Neural crest cell (in vitro differentiated cells): ENCODE measurements at places on chromosomes 11 and 22. TPM values are rescaled to one million over a fixed set of nuclear protein-coding genes. Genes with fewer than 3 reads are reported as not detected.

GRCh38 chr11:92890846-92891245, 78.6 kb upstream of the MTNR1B start:
- DNase-seq: no peak

GRCh38 chr11:121521145-121522042, 68.6 kb upstream of the SORL1-AS1 start:
- no peak for DNase-seq

DNA sequence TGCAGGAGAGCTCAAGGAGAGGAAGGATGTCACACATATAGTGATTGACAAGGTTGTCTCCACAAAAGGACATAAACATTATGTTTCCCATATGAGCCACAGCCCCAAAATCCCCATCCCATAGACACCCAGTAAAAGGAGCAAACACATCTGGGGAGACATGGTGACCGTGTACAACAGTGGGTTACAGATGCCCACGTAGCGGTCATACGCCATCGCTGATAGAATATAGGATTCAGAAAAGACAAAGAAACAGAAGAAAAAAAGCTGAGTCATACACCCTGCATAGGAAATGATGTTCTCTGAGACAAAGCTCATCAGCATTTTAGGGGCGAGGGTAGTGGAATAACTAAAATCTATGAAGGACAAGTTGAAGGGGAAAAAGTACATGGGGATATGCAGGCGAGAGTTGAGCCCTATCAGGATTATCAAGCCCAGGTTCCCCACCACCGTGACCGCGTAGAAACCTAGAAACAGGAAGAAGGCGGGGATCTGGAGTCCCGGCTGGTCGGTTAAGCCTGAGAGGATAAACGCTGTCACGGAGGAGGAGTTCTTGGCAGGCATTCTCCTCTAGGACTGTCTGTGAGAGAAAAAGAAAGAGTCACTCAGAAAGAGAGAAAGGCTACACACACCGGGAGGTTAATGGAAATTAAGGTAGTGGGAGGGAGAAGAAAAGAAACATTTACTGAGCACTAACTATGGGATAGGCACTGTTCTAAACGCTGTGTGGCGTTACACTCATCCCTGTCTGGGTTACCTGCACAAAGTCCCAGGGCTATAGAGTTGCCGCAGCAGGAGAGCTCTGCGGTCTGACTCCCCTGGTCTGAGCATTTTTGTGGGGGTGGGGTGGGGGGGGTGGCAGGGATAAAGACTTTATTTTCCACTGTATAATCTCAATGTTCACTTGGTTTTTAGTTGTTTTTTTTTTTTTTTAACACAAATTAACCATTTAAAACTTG, 36.1 kb upstream of the OR8B8 start:
- DNase-seq: no peak

Gene TIMP3
- total RNA-seq: 20.7 and 21.6 TPM in 2 replicates

Gene KCNQ1
- total RNA-seq: 0.86 and 0.91 TPM in 2 replicates

GRCh38 chr11:69950120-69950519, 128.0 kb upstream of the ANO1 start:
- peak; percentile 41 for DNase-seq

Gene UPK3A
- not detected in 2 replicates for total RNA-seq

DNA sequence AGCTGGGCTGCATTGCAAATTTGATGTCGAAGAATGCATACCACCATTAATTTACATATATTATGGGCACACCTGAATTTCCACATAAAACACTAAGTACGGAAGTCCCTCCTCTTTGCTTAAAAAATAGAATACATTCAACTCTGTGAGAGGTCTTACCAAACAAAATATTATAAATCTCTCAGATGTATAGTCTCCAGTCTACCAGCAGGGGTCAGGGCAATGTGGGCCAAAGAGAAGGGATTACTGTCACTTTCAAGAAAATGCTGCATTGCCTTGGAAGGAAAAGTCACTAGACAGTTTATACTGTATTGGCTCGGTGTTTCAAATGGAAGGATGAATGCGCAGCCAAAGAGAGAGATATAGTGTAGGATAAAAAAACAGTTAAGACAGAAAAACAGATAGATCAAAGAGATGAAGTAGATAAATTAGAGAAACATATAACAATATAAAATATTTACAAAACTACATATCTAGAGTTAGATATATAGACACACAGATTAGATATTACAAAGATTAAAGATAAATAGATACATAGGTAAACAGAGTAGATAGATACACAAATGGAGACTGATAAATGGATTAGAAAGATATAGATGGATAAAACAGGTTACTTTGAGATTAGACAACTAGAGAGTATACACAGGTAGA, 20.9 kb downstream of the SERGEF start:
- DNase-seq: peak; percentile 35

DNA sequence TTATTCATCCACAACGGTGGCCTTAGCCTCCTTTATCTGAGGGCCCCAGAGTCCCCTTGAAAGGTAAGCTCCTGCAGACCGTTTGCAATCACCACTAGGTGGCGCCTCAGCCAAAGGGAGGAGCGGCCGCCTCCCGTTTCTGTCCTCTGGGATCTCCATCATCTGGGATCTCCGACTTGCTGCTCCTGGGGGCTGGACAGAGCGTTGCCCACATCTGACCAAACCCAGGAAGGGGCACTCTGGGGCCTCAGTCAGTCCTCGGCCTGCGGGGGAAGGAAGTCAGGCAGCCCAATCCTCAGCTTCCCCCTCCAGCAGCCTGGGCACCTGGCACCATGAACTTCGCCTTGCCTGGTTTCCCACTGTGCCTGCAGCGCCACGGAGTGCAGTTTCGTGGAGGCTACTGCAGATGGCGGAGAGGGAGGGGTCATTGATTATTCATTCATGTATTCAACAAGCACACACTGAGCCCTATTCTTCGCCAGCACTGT, 23.5 kb downstream of the TP53I11 start:
- DNase-seq: peak; percentile 87

DNA sequence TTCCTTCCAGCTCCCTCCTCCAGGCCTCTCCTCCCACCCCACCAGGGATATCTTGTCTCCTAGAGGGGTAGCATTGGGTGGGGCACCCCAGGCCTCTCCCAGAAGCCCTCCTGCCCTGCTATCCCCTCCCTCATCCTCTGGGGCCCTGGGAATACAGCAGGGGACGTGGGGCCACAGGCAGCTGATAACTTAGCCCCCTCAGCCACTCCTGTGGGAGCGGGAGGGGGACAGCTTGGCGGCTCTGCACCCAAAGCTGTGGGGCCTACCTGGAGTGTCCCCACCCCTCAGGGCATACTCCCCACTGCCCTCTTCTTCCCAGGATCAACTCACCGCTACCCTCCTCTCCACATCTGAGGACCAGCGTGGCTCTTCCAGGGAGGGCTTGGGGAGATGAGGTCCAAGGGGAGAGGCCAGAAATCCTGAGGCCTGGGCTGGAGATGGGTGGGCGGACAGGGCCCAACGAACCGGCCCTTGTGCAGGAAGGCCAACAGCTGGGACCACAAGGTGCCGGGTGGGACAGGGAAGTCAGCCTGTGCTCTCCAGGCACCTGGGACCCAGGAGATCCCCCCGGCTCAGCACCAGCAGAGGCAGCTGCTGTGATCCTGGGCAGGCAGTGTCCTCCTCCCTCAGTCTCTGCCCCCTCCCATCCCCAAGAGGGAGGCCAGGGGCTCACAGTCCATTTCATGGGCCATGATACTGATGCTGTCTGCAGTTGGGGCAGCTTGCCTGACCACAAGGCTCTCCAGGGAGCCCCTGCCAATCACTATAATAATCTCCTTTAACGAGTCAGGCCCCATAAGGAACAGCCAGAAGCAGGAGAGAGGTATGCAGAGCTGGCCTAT, 23.2 kb downstream of the NEAT1 start:
- DNase-seq: no peak

- DNase-seq: no peak
Measured at GRCh38 chr22:24521791-24522245, 26.7 kb downstream of the UPB1 start.

DNA sequence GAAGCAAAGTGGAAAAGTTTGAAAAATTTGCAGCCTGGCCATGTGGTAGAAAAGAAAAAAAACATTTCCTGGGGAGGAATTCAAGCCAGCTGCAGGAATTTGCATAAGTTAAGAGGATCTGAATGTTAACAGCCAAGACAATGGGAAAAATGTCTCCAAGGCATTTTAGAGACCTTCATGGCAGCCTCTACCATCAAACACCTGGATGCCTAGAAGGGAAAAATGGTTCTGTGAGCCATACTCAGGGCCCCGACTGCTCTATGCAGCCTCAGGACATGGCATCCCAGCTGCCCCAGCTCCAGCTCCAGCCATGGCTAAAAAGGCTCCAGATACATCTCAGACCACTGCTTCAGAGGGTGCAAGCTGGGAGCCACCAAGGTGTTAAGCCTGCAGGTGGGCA, 149.1 kb upstream of the SOX6 start:
- no peak for DNase-seq

DNA sequence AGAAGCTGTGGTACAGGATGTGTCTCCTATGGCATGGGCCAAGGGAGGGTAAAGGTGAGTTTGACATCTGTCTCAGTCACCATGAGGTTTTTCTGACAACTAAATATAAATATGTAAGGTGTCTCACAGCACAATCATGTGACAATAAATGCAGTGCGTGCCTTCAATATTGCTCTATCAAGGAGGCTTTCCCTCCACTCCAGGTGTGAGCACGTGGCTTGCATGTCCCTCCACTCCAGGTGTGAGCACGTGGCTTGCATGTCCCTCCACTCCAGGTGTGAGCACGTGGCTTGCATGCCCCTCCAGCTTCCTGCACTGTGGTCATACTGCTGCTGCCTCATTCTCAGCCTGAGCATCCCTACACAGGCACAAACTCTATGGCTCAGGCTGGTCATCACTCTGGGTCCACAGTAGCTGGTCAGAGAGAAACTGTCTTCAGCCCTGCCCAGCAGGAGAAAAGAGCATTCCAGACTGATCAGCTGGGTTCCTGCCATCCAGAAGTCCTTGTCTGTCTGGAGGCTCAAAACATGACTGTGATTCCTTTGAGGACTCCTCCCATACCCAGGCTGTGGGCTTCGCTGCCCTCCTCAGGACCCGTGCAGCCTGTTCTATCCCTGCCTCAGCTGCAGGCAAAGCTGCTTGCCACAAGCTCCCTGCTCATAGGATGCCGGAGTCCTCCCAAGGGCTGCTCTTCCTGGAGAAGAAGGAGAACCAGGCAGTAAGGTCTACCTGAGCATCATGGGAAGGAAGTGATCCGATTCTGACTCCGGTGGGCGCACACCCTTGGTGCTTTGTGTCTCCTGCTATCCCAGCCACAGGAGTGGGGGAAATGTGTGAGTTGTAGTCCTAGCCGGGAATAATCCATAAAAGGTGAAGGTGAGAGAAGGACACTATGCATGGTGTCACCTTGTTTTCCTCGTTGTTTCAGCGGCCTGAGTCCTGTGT, 33.4 kb upstream of the VPREB1 start:
- DNase-seq: no peak
